Astrocyte of the cerebellum (primary cell): ENCODE measurements at places on chromosomes 12 and 14.

DNA sequence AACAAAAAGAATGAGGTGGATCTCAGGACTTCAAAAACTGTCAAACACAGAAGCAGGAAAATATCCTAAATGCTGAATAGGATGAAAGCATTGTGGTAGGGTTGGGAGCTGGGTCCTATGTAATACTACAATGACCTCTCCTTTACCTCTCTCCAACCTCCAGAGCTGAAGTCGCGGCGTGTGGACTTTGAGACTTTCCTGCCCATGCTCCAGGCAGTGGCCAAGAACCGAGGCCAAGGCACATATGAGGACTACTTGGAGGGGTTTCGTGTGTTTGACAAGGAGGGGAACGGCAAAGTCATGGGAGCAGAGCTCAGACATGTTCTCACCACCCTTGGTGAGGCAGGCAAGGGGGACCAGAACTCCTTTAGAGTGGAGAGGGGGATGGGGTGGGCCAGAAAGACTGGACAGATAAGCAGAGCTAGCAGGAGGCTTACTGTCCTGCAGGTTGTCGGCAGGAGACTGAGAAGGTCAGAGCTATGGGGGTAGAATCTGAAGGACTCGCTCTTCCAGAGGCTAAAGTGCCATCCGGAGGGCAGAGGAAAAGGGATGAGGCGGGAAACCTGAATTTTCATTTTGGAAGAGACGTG is 2.8 kb upstream of the MYL6 start:
- DNase-seq: no peak

GRCh38 chr12:104059963-104060362 is 4.4 kb upstream of the HCFC2 start:
- no peak for DNase-seq

DNA sequence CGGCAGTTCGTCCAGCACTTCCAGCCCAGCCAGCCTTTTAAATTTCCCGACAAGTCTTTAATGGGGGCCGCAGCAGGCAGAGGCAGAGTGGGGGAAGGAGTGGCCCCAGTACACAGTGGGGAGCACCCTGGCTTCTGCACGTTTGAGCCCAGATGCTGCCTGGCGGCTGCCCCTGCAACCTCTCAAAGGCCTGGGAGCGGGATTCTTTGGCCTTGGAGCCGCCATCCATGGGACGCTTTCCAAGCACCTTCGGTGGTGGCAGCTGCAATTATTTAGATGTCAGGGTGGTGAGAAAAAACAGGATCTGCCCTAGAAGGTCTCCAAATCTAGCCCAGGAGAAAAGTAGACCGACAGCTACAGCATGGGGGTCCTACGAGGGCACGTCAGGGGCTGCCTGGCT is 46.0 kb downstream of the FAM222A start:
- DNase-seq: no peak

GRCh38 chr12:132631666-132632065 is 13.1 kb downstream of the P2RX2 start:
- DNase-seq: no peak

GRCh38 chr12:56007564-56008559 is 10.8 kb downstream of the SUOX start:
- DNase-seq: no peak

DNA sequence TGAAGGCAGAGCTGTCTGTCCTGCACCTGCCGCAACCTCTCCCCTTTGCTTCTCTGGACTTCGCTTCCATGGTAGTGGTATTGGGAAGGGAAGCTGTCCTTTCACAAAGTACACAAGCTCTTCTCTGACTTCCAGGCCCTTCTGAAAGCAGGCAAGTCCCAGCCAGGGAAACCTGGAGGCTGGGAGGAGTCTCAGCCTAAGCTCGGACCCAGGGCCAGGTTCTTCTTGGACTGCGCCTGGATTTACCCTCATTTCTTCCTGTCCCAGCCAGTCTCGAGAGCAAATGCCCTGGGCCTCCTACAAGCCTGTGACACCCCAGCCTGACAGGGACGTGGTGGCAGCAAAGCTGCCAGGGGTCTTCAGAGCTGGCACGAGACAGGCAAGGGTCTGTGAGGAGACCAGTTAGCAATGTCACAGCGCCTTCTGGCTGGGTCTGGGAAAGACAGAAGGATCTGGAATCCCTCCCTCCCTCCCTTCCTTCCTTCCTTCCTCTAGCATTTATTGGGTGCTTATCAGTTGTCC is 22.4 kb downstream of the ISCA2 start:
- no peak for DNase-seq

DNA sequence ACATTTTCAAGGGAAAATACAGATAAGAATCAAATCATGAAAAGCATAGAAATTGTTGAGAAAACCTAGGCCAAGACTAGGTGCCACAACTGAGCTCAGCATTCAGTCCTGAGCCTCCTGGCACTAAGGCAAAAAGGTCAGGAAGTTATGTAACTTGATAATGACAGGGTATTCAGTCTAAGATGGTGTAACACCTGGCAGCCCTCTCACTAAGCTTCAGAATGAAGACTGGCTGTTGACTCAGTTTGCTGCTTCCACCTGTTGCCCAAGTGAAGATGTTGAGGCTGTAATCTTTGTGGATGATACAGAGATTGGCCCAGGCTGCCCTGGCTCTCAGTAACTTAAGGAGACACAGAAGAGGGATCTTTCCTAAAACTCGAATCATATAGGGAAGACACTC is 19.6 kb downstream of the PROX2 start:
- no peak for DNase-seq

DNA sequence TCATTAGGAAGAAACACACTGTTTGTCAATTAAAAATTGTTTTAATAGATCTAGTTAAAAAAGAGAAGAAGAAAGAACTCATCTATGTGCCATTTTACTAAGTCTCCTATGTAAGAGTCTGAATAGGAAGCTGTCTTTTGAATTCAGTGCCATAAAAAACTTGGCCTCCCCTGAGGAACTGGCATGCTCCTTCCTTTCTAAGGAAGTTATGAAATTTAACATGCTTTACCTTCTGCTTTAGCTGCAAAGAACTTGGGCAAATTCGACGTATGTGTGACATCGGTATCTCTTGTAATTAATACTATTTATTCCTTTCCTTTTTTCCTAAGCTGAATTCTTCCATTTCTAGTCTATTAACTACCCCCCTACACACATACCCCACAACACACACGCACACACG is 12.5 kb downstream of the TM7SF3 start:
- DNase-seq: no peak

- DNase-seq: no peak
These were observed 42.6 kb upstream of the HIF1A start for GRCh38 chr14:61652526-61653262.

GRCh38 chr12:19113464-19113863 is 16.1 kb upstream of the PLEKHA5 start:
- no peak for DNase-seq

GRCh38 chr12:82522762-82523161 is 163.9 kb upstream of the TMTC2 start:
- DNase-seq: no peak

DNA sequence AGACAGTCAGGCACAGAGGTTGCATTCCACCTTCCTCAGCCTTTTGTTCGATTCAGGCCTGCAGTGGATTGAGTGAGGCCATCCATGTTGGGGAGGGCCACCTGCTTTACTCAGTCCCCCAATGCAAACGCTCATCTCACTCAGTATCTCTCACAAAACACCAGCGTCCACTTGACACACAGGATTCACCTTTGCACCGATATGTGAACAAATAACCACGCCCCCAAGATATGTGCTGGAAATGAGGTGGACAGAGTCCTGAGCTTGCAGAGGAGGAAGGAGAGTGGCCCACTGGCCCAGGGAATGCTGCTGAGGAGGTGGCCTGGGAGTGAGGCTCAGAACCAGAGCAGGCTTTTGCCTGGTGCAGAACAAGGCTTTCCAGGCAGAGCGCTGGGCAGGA is 60.7 kb downstream of the DNAH10 start:
- no peak for DNase-seq

GRCh38 chr12:62604871-62605270 is 138.2 kb downstream of the MON2 start:
- DNase-seq: no peak

- DNase-seq: peak; percentile 50
These were observed 101.8 kb upstream of the EGLN3 start for GRCh38 chr14:34052658-34053014.

DNA sequence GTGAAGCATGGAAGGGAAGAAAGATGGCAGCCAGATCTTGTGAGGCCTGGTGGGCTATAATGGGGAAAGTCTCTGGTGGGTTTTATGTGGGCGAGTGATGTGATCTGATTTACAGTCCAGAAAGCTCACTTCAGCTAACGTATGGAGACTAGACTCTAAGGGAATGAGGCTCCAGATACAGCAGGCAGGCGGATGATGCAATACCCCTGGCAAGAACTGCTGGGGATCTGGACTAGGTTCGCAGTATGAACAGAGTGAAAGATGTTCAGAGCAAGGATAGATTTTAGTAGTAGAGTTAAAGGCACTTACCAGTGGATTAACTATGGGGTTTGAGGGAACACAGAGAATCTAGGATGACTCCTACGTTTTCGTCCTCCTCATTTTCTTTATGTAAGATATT is 253.1 kb downstream of the ANO2 start:
- DNase-seq: no peak

DNA sequence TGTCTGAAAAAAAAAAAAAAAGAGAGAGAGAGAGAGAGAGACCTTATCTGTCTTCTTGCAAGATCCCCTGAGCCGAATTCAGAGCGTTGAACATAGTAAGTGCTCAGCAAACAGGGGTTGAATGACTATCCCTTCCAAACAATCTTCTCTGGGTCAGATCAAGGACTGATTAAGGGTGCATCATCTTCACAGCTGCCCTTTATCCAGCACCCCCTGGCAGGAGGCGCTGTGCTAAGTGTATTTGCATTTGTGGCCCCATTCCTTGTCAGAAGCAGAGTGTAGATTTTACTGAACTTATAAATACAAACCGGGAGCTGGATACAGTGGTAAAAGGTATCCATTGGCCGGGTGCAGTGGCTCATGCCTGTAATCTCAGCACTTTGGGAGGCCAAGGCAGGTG is 8.8 kb upstream of the TRPV4 start:
- no peak for DNase-seq

GRCh38 chr12:38268612-38269011 is 48.0 kb upstream of the ALG10B start:
- no peak for DNase-seq

GRCh38 chr14:38171197-38171596 is 36.5 kb upstream of the SSTR1 start:
- DNase-seq: peak; percentile 16

GRCh38 chr12:112386726-112387125 is 4.5 kb upstream of the HECTD4 start:
- DNase-seq: no peak

GRCh38 chr12:109815225-109815624 is 18.0 kb downstream of the TRPV4 start:
- DNase-seq: no peak

GRCh38 chr12:117051380-117051779 is 47.8 kb downstream of the TESC start:
- DNase-seq: no peak
